Stimulated activated CD4-positive, alpha-beta T cell treated with anti-CD3 and anti-CD28 coated beads, Interleukin-4, amount 100 ng/mL, for 1 hour (primary cell): ENCODE measurements at places on chromosomes 13 and 19.
A peak's percentile ranks its signal among the peaks of the same experiment; 100 is the strongest.

DNA sequence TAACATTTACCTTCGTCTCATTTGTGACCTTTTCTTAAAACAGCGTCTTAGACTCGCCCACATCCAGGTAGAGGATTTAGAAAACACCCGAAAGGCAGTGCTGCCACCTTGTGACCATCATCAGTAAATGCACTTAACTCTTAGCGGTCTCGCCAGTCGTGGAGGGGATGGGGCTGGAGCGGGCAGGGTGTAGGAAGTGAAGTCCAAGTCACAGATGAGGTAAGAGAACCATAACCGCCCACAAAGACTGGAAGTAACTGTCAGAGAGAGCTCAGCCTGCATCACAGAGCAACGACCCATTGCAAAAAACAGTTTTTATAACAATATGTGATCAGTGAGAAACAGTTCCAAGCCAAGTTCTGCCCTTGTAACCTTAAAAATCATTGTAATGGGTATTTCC lies 10.7 kb upstream of the CEACAM3 start:
- peak; percentile 64 for DNase-seq

- DNase-seq = no peak
These were observed 397 bp downstream of the SLC44A2 start for GRCh38 chr19:10625762-10626138.

- DNase-seq = no peak
These were observed 21.4 kb downstream of the NAXD start for GRCh38 chr13:110636701-110637201.

DNA sequence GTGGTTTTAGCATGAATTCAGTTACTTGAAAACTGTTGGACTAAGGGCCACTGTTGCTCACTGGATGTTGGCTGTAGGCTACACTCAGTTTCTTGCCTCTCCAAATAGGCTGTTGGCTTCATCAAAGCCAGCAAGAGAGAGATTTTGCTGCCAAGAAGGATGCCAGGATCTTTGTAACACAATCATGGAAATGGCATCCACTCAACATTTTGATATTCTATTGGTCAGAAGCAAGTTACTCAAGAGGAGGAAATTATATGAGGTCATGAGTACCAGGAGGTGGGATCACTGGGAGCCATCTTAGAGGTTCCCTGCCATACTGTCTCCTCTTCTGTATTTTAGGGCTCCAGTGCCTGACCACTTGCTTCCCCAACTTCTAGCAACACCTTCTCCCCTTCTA lies 30.6 kb downstream of the SYDE1 start:
- no peak for DNase-seq

- DNase-seq = no peak
These were observed 4.3 kb upstream of the AKAP8L start for GRCh38 chr19:15423130-15423529.

GRCh38 chr13:98508280-98508679 lies 68.6 kb downstream of the STK24 start:
- DNase-seq = no peak

DNA sequence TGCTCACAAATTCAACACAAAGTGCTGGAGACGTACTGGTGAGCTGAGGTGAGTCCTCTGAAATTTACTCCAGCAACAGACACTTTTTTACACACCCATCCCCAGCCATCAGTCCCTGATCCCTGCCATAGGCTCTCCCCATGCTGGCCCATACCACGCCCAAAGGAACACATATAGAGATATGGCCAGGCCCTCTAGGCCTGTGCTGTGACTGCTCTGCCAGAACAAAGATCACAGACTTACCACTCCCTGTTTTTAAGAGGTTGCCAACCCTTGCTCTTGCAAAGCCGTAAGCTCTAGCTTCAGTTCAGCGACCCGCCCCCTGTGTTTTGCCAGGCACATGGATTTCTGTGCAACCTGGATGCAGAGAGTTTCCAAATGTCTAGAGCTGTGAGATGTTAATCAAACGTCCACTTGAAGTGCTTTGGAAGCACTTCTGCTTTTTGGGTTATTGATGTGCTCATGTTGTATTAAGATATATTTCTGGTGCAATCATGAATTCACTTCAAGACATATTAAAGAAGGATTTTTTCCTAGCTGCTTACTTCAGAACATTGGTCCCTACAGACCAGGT lies 59.7 kb downstream of the DLEU7 start:
- no peak for DNase-seq

DNA sequence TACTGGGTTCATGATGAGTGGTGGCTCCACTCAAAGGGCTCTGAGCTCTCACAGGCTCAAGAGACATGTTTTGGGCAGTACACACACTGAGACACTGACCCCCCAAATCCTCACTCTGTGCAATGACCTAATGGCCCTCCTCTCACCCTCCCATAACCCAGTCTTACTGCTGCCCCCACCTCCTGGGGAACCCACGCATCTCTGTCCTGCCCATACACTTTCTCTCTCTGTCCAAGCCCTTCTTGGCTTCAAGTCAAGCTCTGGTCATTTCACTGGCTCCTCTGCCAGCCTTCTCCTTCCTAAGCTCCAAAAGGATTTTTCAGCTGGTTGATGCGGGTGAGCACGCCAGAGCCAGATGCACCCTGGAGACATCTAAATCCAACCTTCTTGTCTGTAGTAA lies 187.9 kb upstream of the TSHZ3 start:
- DNase-seq = no peak

DNA sequence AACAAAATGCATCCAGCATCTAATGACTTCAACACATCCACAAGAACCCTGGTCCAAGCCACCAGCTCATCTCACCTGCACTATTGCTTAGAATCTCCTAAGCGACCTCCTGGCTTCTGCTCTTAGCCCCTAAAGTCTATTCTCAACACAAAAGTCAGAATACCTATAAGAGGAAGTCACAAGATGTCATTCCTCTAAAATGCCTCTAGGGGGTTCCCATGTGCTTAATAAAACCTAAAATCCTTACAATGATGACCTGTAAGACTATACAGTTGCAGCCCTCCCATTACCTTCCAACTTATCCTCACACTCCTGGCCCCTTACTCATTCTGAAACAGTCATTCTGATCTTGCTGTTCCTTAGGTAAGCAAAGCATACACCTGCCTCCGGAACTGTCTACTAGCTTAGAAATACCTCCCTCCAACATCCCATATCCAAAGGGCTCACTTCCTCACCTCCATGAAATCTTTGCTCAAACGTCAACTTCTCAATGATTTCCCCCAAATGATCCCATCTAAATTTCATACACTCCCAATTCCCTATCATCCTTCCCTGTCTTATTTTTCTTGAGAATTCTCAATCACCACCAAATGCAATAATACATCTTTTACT lies 10.0 kb downstream of the ATP7B start:
- no peak for DNase-seq

DNA sequence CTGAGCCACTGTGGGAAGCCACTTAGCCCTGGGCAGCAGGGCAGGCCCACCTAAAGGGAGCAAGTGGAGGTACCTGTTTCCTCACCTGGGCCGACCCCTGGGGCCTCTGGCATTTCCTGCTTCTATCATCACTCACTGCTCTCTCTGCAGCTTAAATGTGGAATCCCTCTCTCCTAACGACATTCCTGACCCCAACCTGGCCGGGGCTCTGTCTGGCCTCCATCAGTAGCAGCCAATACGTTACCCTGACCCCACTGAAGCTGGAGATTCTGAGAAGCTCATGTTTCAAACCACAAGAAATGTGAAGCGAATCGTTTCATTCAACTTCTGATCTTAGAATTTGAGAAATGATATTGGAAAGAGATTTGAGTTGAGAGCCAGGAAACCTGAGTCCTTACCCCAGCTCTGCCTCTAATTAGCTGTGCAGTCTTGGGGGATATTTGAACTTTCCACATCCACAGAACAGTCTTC lies 39.9 kb downstream of the DOCK9 start:
- no peak for DNase-seq

DNA sequence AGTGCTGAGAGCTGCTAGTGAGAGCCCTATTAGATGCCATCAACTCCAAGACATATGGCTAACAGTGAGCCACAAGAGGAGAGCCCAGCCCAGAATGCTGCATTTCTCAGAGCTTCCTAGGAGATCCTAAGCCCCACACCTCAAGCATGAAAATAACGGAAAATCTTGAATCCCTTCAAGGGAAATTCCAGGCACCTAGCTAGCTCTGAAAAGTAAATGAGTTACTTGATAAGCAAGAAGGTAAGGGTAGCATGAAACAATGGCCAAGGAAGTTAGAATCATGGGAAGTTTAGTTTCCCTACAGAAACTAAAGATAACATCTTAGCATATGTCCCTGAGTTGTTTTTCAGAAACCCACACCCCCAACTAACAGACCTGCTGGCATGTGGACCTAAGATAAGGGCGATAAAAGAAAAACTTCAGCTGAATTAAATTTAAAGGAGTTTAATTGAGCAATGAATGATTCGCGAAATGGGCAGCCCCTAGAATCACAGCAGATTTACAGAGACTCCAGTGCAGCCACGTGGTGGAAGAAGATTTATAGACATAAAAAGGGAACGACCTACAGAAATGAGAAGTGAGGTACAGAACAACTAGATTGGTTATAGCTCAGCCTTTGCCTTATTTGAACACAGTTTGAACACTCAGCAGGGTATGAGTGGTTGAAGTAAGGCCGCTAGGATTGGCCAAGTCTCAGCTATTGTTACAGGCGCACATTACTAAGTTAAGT lies 301.3 kb upstream of the DACH1 start:
- no peak for DNase-seq

DNA sequence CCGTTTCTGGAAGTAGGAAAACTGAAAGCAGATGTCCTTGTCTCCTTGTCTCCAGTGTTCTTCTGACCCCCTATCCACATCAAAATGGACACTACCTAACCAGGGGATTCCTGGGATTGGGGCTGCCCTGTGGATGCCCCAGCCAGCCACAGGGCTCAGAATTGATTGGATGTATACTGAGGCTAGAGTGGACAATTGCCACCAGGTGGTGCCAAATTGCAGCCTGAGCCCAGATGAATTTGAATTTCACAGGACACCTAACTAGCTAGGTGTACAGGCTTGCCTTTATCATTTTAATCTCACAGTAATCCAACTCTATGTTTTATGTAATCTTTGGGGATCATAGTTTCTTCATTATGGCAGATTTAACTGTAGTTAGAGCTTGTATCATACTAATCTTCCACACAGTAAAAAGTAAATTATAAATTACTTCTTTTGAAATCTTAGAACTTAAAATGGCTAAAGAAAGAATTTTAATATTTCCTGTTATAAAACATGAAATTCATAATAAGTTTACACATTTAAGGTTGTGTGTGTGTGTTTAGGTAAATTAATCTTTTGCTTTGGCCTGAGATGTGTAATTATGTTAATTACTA lies 58.0 kb downstream of the PIBF1 start:
- DNase-seq = peak; percentile 32

DNA sequence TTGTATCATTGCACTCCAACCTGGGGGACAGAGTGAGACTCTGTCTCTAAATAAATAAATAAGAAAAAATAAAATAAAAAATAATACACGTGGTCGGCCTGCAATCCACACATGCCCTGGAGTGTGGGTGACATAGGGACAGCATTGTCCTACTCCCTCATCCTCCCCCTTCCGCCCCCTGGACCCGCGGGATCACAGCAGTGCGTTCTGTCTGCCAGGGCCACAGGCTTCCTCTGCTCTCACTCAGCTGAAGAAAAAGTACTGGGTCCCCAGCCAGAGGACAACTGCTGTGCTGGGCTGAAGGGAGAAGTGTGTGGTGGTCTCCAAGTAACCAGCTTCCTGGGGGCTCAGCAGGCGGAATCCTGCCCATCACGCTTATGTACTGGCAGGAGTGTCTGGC lies 6.3 kb downstream of the BCAT2 start:
- DNase-seq = no peak

GRCh38 chr13:69306766-69307165 lies 800.9 kb upstream of the ATXN8OS start:
- DNase-seq = no peak

DNA sequence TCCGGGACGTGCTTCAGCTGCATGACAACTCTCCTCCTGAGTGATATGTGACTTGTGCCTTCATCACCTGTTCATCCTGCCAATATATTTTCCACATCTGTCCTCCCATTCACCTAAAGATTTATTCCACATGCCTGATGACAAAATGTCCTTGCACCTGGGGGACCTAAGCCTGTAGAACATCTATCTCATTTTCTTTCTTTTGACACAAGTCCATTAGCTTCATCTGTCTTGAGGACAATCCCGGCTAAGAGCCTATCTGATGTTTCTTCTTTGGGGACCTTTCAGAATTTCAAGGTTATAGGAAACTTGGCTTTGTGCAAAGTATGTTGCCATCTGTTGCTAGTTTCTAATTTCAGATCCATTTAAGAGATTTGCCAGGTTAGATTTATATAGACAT lies 41.1 kb downstream of the ITGBL1 start:
- no peak for DNase-seq

DNA sequence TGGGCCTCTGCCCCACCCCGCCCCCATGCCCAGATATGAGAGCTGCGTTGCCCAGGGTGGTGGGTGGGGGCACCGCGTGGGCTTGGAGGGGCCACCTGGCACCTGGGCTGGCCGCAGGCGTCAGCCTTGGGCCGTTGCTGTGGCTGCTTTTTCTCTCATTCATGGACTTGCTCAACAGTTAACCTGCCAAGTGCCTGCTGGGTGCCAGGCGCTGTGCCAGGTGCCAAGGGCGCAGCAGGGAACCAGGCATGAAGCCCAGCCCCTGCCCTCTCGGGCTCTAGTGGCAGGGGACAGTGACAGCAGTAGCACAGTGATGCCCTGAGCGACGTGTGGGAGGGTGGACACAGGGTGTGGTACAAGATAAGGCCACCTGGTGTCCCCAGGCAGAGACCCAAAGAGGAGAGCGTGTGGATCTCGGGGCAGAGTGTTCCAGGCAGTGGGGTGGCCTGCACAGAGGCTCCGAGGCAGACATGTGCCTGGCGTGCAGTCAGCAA lies 28.1 kb downstream of the DHX34 start:
- no peak for DNase-seq

DNA sequence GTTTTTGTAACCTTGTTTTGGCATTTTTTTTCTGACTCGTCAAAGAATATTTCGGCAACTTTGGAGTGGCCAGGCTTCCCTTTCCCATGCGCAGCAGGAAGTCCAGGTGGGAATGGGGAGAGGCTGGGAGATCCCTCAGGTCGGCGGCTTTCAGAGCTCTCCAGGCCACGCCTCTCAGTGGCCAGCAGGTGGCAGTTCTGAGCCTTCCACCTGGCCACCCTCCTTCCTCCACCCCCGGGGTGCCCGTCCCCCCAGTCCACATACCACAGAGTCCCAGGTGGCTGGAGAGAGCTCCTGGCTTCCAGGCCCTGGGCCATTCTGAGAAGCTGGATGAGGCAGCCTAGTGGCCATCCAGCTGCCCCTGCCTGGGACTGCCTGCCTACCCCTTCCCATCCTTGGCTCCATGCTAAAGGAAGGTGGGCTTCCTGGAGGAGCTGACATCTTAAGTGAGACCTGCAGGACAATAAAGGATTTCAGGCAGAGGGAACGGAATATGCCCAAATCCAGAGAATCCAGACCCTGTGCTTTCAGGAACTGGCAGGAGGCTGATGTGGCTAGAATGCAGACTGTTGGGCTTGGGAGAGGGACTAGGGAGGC lies 46.3 kb downstream of the CCNE1 start:
- DNase-seq = peak; percentile 46

DNA sequence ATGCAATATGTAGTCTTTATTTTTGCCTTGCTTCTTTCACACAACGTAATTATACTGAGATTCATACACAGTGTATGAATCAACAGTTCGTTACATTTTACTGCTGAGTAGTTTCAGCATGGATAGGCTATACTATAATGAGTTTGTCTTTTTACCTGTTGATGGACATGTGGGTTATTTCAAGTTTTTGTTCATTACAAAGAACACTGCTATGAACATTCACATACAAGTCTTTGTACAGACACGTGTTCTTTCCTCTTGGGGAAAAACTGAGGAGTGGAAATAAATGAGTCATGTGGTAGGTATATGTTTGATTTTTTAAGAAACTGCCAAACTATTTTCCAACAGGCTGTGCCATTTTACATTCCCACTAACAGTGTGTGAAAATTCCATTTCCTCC lies 35.1 kb downstream of the ENOX1 start:
- no peak for DNase-seq
